ENCODE measurements at places on chromosomes 4 and X.

GRCh38 chr4:187178587-187178986 lies 454.9 kb upstream of the FAT1 start:
- no peak for DNase-seq

DNA sequence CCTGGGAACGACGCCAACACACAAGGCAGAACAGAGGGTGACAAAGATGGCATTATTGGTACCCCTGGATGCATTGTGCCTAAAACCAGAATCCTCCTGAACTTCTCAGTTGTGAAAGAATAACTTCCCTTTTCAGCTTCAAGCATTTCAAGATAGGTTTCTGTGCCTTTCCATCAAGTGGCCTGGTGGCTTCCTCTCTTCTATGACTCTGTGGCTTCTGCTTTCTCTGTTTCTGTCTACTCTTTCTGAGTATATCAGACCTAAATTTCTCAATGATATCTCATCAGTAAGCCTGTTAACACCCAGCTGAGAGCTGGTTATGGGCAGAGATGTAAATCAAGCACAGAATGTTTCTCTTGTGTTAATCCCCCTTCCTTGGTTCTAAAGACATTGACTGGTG lies 21.4 kb upstream of the FAM9B start:
- no peak for DNase-seq

DNA sequence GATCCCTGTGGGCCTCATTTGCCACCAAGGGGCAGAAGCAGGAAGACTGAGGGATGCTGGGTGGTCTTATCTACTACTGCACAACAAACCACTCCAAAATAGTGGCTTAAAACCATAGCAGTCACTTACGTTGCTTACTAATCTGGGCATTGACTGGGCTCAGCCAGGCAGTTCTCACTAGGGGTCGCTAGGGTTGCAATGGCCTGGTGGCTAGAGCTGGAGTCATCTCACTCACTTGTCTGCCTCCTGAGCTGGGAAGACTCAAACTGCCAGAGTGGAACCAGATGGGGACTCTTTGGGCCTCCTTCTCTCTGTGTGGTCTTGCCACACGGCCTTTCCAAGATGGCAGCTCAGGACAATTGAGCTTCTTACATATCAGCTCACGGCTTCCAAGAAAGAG lies 216.3 kb upstream of the BCOR start:
- DNase-seq, result no peak

DNA sequence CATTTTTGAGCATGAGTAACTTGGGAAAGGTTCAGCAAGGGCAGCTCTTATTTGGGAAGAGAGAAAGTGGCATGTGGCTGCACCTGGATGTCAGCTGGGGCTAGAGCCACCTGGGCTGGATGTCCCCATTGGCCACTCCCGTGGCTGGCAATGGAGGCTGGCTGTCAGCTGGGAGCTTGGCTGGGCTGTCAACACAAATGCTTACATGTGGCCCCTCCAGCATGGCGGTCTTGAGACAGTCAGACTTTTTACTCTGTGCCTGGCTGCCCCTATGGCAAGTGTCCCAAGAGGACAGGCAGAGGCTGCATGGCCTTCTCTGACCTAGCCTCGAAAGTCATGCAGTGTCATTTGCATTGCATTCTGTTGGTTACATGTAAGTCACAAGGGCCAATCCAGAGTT lies 99.6 kb downstream of the FAM53A start:
- DNase-seq, result no peak

DNA sequence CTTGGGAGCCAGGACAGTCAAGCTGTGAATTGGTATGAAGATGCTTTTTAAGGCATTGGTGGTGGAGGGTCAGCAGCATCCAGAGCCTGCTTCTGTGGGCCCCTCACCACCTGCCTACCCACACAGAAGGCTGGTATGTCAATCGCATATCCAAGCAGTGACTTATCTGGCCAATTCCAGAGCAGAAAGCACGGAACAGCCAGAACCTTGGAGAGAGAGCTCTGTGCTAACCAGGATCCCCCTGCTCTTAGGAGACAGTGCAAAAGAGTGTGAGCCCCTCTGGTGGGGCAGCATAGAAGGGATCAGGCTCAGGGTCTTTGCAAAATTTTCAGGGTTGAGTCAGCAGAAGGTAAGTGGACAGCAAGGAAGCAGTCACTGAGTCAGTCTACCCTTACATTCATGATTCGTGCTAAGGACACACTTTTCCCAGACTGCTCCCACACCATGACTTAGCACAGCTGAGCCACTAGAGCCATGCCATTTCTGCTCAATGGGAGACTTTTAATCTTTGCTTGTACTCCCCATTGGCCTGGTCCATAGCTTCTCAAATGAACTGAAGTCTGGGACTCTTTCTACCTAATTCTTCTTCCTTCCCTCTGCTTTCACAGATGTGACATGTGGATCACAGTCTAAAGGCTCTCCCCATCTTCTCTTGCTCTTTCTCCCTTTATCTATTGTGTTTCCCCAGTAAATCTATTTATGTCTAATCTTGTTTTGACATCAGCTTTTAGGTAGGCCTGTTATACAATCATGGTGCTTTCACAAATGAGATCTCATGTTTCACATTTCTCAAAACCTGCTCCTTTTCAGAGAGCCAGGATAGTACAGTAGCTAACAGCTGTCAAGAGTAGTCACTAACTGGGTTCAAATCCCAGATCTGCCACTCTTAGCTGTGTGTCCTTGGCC lies 20.0 kb downstream of the MORF4L2 start:
- DNase-seq, result no peak

GRCh38 chrX:126994032-126994600 lies 174.6 kb downstream of the PRR32 start:
- no peak for DNase-seq

DNA sequence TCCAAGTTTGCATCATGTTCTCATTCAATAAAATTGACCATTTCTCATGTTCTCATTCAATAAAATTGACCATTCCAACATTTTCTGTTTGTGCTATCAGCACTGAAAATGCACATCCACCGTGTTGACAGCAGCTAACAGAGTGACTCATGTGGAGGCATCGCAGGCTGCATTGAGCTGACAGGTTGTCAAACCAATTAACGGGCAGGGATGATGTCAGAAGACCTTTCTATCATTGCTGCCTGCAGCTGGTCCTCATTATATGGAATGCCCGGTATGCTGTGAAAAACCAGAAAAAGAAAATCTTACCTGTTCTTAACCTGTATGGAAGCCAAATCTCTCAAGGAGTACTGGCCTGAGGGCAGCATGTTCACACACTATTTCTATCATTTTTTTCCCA lies 202.0 kb downstream of the SMIM20 start:
- no peak for DNase-seq

- DNase-seq, result no peak
Measured at GRCh38 chrX:116236666-116237065, 66.1 kb downstream of the AGTR2 start.

- DNase-seq, result no peak
Measured at GRCh38 chr4:107497054-107497453, 223.0 kb downstream of the PAPSS1 start.

- DNase-seq, result no peak
Measured at GRCh38 chr4:79211490-79211889, 114.4 kb downstream of the NAA11 start.

DNA sequence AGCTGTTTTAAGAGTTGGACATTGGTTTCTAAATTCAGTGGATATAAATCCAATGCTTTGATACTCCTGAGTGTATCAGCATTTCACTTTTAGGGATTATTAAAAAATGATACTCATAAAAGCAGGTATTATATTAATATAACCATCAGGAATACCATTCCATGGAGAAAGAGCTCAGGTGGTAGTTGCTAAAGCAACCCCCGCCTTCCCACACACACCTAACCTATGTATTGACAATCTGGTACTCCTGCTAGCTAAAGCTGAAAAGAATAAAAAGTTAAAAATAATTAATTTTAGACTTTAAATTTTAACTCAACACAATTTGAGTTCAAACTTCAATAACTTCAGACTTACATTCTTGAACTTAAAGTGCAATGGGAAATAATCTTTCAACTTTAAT lies 717.1 kb upstream of the HS3ST1 start:
- DNase-seq, result no peak

DNA sequence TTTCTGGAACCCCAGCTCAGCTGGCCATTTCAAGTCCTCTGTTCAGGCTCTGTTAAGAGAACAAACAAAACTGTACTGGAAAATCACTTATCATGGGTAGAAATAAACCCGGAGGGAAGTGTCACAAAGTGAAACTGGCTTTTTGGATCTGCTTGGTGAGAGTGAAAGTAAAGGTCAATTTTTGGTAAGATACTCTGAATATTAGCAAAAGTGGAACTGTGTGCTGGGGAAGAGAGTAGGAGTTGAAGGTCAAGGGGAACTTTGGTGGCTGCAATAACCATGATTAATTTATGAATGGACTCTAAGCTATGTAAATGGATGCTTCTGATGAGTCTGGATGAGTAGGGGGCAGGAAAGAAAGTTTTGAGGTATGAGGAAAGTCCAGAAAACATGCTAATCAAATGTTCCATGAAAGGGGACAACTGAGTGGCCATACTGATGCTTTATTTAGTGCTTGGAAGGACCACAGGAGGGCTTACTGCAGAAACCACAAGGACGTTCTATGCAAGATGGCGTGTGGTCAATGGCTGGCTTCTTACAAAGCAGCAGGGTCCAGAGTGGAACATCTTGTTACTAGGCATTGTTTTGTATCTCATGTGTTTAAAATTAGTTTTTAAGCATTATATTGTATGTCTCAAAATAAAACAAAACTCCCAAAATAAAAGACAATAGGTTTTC lies 36.8 kb upstream of the TNIP3 start:
- DNase-seq, result no peak

DNA sequence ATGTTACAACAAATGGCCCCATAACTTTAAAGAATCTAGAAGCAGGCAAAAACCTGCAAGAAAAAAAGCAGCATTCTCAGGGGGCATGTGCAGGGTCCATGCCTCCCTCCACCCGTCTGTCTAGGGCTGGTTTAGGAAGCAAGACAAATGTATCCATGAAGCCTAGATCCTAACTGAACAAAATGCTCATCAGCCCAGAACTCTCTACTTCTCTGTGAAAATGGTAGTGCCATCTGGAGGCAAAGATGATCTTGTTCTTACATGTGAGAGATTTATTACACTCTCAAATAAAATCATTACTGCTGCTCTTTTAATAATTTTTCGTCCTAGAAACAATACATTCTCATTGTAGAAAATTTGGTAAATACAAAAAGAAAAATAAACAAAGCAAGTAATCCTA lies 26.7 kb downstream of the NR3C2 start:
- no peak for DNase-seq

DNA sequence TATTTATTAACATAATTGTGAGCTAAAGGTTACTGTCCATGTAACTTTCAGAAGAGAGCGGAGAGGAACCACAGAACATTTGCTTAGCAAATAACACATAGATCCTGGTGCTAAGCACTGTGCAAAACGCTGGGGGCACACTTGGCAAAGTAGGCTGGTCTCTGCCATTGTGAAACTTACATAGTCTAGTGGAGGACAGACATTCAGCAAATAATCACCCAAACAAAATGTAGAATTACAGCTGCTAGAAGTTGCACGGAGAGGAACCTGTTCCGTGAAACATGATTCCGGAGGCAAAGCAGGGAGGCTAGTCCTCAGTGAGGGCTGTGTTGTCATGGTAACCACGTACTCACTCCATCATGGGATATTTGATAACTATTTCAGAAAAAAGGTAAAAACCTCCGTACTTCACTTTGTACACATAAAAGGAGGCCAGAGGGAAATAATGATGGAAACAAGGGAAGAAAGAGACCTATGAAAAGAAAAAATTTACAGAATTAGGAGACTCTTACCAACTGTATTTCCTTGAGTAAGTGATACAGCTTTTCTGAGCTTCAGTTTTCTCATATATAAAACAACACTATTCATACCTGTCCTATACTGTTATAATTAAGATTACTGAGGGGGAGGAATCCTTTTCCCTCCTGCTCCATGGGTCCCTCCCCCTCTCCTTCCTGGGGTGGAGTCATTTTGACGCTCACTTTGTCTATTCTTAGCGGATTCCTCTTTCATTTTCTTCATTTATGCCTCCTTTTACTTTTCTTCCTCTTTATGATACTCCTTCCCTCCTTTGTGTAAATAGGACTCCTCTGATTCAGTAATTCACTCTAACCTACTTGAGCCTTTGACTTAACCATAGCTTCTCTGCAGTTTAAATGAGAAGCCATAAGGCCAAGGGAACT lies 825 bp upstream of the RASGEF1B start:
- peak; percentile 5 for DNase-seq

- no peak for DNase-seq
Measured at GRCh38 chrX:101349193-101349562, 636 bp upstream of the TIMM8A start.

DNA sequence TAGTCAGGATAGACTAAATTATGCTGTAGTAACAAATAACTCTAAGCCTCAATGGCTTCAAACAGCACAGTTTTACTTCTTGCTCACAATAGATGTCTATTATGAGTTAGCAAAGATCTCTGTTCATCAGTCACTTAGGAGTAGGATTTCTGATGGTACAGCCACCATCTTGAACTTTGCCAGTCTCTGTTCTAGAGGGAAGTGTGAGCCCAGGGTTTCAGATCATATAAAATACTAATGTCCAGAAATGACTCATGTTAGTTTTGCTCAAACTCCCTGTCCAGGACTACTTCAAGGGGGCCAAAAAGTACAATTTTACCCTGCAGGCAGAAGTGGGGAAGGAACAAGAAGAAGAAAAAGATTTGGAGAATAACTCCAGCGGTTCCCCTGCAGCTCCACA lies 77.1 kb upstream of the LSM6 start:
- DNase-seq, result no peak

DNA sequence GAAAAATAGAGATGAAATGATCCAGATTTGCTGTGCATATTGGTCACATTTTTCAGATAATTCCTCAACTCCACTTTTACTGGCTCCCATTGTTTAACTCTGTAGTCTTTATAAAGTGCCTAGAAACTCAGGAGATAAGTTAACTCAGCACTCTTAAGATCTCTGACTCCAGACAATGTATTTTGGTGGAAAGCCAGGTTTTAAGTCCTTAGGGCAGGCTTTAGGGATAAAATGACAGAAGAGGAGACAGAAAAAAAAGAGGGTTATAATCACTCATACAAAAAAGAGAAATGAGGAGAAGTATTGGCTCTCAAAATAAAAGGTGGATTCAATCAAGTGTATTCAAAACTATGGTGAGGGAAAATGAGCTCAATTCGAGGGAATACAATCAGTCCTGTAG lies 674.8 kb upstream of the INTU start:
- no peak for DNase-seq

GRCh38 chr4:183601381-183601780 lies 57.6 kb downstream of the RWDD4 start:
- DNase-seq, result no peak

- DNase-seq, result no peak
Measured at GRCh38 chrX:40875476-40875875, 140.1 kb upstream of the MED14 start.
